ENCODE measurements at places on chromosomes 3 and 15.

GRCh38 chr3:68336042-68336441 is 596.3 kb downstream of the TAFA4 start:
- DNase-seq: no peak

- DNase-seq: no peak
Measured at GRCh38 chr3:189138901-189139610, 32.7 kb upstream of the TPRG1 start.

- DNase-seq: no peak
Measured at GRCh38 chr15:90743407-90743806, 26.3 kb downstream of the BLM start.

GRCh38 chr3:46926871-46927717 is 49.5 kb downstream of the CCDC12 start:
- DNase-seq: peak; percentile 33

DNA sequence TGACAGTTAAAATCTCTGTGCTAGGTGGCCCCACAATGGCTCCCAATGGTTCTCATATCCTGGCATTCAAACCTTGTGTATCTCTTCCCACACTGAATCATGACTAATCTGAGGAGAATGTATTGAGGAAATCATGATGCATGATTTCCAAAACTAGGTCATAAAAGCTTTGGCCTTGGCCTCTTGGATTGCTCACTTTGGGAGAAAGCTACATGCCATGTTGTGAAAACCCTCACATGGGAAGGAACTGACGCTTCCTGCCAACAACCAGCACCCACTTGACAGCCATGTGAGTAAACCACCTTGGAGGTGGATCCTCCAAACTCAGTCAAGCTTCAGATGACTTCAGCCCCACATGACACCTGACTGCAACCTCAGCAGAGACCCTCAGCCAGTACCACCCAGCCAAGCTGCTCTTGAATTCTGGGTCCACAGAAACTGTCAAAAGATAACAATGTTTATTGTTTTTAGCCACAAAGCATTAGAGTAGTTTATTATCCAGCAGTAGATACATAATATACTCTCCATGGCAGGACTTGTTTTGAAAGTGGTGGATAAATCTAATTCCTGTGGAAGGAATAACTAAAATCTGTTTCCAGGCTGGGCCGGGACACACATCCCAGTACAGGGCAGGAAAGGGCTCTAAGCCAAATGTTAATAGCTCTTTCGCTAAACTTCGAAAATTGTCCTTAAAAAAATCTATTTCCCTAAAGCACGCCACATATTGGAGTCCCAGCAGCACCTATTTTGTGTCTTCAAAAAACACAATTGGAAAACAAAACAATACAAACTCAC is 1.0 kb upstream of the ZNF620 start:
- no peak for DNase-seq

DNA sequence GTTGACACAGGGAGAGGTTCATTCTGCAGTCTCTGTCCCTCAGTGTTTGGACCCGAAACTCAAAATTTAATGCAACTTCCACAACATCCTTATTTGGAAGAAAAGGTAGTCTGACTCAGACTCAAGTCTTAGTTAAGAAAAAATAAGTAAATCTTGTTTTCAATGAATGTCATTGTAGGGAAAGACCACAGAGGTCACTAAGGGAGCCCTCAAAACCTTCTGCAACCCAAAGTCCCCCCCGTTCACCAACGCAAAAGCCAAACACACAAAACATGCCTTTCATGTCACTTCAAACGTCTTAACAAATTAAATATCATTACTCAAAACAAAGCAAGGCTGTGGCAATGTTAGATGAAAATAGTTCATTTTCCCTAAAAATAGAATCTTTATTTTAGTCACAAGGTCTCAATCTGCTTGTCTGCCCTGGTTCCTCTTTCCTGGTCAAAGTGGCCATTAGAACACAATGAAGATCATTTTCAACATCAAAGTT is 20.9 kb upstream of the SSUH2 start:
- DNase-seq: no peak

GRCh38 chr3:186108106-186108940 is 566 bp downstream of the ETV5 start:
- DNase-seq: no peak

GRCh38 chr3:8571256-8571655 is 69.6 kb downstream of the LMCD1 start:
- no peak for DNase-seq

DNA sequence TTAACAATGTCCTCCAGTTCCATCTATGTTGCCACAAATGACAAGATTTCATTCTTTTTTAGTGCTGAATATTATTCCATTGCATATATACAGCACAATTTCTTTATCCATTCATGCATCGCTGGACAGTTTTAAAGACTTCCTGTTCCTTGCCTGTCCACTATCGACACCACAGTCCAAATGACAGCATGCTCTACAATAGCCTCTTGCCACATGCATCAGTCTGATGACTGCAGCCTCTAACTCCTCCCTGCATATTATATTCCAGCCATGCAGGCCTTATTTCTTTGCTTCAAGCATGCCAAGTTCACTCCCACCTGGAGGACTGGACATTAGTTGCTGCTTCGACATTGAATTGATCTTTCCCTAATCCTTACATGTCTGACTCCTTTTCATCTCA is 306.2 kb downstream of the FOXP1 start:
- no peak for DNase-seq

- DNase-seq: no peak
Measured at GRCh38 chr3:183328823-183329222, 75.8 kb downstream of the B3GNT5 start.

GRCh38 chr3:156421534-156421933 is 133.4 kb downstream of the SSR3 start:
- DNase-seq: no peak

- DNase-seq: no peak
Measured at GRCh38 chr15:64232400-64232799, 69.6 kb upstream of the PPIB start.

DNA sequence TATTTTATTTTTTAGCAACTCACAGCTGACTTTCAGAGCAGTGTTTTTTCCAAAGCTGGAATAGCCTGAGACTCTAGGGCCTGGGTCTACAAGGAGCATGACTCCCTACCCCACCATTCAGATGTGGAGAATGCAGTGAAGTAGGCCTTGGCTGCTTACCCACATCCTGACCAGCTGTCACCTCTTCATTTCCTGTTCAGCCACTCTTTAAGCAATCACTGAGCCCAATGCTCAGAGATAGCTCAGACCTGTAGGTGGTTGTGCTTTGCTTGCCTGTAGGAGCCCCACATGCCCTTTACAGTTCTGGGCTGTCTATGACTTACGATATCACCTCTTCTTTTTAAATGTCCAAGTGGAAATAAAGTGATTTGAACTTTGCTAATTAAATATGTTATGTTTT is 148.1 kb downstream of the NEK11 start:
- no peak for DNase-seq

- DNase-seq: no peak
Measured at GRCh38 chr3:32888739-32889138, 62.7 kb upstream of the CCR4 start.

DNA sequence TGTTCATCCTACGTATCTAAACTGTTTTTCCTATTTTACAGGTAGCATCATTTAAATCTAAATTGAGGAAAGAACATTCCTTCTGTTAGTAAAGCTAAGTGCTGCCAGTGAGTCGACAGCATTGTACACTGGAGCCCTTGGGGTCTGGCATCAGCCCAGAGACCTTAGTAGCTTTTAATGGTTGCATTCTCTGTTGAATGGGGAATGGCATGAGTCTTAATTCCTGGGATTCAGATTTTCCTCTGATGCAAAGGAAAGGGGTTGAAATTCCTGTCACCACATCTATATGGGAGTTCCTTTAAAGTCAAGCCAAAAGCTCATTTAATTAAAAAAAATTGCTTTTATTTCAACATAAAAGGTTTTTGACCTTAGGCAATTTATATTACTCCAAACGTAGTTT is 148.4 kb upstream of the GBE1 start:
- no peak for DNase-seq

- no peak for DNase-seq
Measured at GRCh38 chr15:83115410-83115809, 8.0 kb downstream of the TM6SF1 start.

DNA sequence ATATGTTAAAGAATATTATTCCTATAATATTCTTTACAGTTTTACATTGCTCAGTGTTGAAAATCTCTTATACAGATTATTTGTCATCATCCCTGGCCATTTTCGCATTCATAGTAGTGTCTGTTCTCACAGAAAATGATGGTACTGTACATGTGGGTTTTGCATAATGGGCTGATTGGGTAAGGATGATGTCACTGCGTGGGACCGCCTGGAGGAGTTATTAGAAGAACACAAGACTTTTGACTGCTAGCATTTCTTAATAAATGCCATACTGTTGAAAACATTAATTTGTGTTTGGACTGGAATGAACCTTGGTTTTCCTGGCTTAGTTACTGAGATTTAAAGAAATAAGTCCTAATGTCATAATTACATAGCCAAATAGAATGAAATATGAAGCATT is 20.3 kb downstream of the LRCH3 start:
- no peak for DNase-seq

DNA sequence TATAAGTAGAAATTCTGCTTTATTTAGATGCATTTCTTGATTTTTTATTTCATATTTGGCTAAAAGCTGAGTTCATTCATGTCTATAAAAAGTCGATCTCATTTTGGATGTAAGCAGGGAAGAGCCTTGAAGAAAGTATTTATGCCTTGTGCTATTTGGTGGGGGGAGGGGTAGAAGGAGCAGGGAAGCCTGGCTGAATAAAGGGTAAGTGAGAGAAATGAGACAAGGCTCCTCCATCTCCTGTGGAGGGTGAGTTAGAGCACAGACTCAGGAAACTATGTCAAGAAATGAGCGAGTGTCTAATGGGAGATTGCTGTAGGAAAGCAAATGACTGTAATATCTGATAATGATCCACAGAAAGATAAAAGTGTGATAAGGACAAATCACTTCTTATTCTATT is 121.8 kb upstream of the ATP11B start:
- DNase-seq: no peak

DNA sequence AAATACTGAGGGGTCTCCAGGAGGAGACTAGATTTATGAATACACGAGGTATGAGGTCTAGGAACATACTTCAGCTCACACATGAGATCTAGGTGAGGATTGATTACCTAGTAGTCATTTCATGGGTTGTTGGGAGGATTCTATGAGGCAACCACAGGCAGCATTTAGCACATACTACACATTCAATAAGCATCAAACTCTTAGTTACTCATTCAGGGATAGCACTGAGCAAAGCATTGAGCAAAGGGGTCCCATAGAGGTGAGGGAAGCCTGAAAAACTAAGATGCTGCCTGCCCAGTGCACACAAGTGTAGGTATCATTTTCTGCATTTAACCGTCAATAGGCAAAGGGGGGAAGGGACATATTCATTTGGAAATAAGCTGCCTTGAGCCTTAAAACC is 4.5 kb downstream of the CCR5 start:
- no peak for DNase-seq

GRCh38 chr3:178002113-178002512 is 534.1 kb upstream of the KCNMB2 start:
- DNase-seq: no peak

- DNase-seq: no peak
Measured at GRCh38 chr3:43505351-43505750, 116.5 kb downstream of the ANO10 start.

DNA sequence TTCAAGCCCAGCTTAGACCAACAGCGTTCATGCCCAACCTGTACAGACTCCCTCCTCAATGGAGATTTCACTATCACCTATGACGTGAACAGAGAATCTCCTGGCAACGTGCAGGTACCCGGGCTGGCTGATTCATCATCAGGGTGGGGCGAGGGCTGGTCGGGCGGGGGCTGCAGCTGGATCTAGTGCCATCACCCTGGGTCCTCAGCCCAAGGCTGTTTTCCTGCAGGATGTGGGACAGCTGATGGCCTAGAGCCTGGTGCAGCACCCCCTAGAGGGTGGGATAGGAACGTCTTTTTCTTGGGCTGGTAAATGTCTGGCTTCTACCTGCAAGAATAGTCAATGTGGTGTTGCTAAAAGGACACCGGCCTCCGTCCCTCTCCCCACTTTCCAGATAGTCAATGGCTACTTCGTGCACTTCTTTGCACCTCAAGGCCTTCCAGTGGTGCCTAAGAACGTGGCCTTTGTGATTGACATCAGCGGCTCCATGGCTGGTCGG is 4.4 kb downstream of the ITIH3 start:
- peak; percentile 23 for DNase-seq

GRCh38 chr3:16607718-16608117 is 2.5 kb upstream of the DAZL start:
- no peak for DNase-seq

DNA sequence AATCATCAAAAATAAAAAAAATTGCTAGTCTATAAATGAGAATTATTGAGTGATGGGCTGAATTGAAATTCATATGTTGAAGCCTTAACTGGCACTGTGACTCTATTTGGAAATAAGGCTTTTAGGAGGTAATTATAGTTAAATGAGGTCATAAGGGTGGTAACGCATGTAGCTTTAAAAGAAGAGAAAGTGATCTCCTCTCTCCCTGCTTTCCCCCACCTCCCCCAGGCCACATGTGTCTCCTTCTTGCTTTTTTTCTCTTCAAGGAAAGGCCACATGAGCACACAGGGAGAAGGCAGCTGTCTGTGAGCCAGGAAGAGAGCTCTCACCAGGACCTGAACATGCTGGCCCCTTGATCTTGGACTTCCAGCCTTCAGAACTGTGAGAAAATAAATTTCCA is 48.2 kb upstream of the ARPP19 start:
- no peak for DNase-seq

Data from CD4-positive, alpha-beta T cell (primary cell).